Aorta (tissue), 5 donors: ENCODE measurements at places on chromosomes 11 and 22. TPM values are rescaled to one million over a fixed set of nuclear protein-coding genes. Genes with fewer than 3 reads are reported as not detected.
A peak's percentile ranks its signal among the peaks of the same experiment; 100 is the strongest.

DNA sequence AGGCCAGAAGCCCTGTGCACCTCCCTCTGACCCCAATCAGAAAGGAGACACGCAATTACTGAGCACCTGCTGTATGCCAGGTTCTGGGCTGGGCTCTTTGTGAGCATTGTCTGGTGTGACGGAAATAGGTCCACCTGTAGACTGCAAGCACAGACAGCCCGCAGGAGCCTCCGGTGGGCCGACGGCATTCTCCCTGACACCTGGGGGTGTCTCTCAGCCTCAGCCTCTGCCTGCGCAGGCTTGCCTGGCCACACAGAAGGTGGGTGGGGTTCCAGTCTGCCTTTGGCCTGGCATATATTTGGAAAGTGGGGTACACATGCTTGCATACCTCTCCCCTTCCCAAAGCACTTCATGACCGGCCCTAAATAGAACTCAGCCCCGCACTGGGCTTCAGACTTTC is 129.3 kb downstream of the BUD13 start:
- no peak for DNase-seq

DNA sequence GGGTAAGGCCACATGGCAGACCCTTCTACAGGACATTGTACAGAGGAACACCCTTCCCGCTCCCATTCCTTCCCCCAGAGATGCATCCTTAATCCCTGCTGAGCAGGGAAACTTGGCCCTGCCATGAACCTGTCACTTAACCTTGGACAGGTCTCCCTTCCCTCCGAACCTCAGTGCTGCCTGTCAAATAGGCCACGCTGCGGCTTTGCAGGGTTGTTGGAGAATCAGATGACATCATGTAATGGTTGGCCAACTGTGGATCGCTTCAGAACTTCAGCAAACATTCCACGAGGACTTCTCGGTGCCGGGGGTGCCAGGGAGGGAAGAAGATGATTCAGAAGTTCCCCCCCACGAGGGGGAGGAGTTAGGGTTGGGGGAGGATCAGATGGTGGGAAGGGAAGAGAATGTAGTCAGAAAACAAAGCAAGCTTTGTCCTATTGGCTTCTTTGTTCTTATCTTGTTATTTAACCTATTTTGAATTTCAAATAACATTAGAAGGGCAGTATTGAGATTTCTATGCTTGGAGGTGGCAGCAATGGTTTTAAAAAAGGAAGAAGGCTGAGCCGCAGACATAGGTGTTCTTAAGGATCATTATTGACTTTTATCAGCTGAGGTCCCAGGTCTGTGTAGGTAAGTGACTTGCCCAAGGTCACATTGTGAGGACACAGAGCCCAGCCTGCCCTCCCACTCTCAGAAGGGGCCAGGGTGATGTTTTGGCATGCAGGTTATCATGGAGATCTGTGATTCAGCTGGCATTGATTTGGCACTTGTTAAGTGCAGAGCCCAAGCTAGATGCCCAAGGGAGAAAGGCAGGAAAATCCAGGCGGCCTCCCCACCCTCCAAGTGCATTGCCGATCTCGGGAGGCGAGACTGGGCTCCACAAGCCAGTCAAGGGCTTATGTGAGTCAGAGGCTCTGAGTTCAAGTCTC is 3.1 kb downstream of the CDC42EP1 start:
- DNase-seq: peak; percentile 91

DNA sequence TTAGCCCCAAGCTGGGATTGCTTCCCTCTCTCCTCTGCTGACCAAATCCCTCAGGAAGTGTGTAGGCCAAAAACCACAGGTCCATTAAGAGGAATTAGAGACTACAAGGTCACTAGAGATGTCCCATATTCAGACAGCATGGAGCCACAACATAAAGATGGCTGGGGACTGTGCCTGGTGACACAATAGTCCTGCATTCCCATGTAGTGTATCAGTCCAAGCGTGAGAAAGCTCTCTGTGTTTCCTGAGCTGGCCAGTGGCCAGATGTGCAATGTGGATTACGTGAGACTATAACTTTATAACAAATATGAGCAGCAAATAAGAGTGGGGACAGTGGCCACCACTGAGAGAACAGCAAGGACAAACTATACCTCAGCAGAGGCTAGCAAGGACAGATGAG is 7.6 kb upstream of the MS4A10 start:
- peak; percentile 81 for DNase-seq

The ZFPL1 gene
- 31.5 TPM for total RNA-seq

- no peak for DNase-seq
Measured at GRCh38 chr22:11605468-11605981, 3922.5 kb upstream of the OR11H1 start.

- no peak for DNase-seq
Measured at GRCh38 chr11:94705419-94705818, 62.7 kb upstream of the AMOTL1 start.

DNA sequence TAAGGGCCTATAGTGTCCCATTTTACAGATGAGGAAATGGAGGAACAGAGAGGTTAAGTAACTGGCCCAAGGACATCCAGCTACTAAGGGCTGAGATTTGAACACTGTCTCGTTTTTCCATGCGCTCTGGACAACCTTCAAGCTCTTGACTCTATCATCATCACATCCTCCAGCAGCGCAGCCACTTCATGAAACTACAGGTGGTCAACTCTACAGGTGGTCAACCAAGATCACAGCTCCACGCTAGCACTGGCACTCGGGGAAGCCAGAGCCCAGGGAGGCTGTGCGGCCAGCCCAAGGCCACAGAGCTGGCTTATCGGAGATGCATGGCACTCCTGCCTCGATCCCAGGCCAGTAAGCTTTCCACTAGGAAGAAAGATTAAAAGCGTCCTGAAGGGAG is 40.0 kb downstream of the PHF21B start:
- no peak for DNase-seq
